ENCODE measurements at places on chromosomes 2 and 18.

GRCh38 chr18:13427354-13427753 lies 208.8 kb downstream of the LDLRAD4 start:
- DNase-seq, result no peak

DNA sequence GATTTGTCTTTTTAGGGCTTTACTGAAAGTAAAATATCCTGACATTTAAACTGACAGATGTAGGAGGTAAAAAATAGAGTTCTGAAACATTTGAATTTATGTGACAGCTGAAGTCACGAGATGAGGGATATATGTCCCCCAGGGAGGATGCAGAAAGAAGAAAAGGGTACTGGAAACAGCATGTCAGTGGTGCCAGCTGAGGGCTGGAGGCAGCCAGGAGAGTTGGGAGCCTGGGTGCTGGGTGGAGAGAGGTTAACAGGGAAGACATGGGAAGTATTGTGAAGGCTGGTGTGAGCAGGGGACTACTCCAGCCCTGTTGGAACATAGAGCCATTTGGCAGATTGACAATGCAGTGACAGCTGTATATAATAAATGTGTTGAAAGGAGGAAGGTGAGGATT lies 11.8 kb upstream of the MOCOS start:
- no peak for DNase-seq

DNA sequence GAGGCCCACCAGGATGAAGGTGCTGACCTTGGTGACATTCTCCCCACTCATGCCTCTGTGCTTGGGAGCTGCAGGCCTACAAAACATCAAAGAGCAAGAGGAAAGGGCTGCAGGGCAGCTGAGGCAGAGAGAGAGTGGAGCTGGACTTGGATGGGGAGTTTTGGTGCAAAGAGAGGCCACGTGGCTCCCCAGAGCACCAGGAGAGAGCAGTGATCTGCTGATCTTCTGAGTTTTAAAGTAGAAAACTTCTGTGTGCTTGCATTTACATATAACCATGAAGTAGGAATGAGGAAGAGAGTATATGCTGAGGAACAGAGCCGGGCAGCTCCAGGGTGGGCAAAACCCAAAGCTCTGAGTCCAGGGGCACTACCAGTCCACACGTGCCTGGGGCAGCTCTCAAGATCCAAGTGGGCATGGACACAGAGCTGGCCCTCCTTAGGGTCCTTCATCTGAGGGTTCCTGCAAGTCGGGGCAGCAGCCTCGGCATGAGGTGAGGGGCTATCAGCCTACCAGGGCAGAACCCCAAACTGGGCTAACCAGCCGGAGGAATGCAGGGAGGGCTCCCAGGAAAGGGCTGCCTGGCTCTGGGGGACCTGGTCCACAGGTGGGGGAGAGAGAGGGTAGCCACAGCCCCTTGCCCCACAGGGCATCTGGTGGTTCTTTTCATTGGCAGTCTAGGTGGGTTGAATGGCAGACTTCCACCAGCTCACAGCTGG lies at the start of gene OR6B2:
TSS of gene OR6B2 (minus strand) at position 51 of the 716 bp plus-strand sequence. CDS start at position 51, 0 bp downstream.
- DNase-seq, result no peak

GRCh38 chr18:10685484-10685883 lies 159.7 kb downstream of the NAPG start:
- no peak for DNase-seq

GRCh38 chr2:7116511-7116910 lies 199.3 kb downstream of the RNF144A start:
- DNase-seq, result no peak

DNA sequence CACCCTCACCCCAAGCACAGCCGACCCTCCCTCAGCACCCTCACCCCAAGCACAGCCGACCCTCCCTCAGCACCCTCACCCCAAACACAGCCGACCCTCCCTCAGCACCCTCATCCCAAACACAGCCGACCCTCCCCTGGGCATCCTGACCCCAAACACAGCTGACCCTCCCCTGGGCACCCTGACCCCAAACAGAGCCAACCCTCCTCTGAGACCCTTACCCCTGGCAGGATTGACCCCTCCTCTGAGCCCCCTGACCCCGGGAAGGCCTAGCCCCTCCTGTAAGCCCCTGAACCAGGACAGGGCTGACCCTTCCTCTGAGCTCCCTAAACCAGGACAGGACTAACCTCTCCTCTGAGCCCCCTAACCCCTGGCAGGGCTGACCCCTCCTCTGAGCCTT lies 84.4 kb upstream of the RAB6C start:
- DNase-seq, result no peak

GRCh38 chr18:6120820-6121279 lies 225.5 kb upstream of the TMEM200C start:
- DNase-seq, result no peak

DNA sequence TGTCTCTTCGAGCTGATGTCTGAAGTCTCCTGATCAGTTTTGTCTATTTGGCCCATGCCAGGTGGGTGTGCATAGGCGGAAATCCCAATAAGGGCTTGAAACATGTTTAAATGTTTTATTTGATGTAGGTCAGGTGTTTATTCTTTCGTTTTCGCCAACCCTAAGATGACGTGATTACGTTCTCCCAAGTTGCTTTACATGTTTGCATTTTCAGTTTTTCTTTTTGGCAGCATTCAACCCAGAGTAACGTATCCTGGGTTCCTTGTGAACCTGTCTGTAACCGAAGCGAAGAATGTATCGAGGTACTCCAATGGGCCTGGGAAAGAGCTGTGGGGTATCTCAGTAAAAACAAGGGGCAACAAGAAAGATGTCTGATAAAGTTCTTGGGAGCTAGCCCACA lies 3.1 kb downstream of the ALPK2 start:
- DNase-seq, result no peak

GRCh38 chr2:231565887-231566594 lies 26.6 kb upstream of the TEX44 start:
- no peak for DNase-seq

- peak; percentile 37 for DNase-seq
These were observed 158.4 kb downstream of the FMNL2 start for GRCh38 chr2:152493417-152493816.

GRCh38 chr2:238424313-238424700 lies 2.4 kb upstream of the ASB1 start:
- no peak for DNase-seq

DNA sequence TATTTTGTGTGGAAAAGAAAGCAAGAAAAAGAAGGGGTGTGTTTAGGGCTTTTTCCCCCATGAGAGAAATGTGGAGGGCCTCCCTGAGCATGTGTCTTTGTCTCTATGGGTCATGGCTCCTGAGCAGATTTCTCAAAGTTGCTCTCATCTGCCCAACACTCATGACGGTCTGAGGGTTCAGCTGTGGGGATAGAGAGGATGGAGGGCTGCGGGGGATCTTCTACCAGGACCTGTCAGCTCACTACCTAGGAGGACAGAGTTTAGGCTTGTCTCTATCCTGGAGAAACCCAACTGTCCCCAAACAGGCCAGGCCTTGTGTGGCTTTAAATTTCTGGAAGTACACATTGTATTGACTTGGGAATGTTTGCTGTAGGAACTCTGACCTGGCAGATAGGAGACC lies 342.2 kb downstream of the MYCN start:
- no peak for DNase-seq

DNA sequence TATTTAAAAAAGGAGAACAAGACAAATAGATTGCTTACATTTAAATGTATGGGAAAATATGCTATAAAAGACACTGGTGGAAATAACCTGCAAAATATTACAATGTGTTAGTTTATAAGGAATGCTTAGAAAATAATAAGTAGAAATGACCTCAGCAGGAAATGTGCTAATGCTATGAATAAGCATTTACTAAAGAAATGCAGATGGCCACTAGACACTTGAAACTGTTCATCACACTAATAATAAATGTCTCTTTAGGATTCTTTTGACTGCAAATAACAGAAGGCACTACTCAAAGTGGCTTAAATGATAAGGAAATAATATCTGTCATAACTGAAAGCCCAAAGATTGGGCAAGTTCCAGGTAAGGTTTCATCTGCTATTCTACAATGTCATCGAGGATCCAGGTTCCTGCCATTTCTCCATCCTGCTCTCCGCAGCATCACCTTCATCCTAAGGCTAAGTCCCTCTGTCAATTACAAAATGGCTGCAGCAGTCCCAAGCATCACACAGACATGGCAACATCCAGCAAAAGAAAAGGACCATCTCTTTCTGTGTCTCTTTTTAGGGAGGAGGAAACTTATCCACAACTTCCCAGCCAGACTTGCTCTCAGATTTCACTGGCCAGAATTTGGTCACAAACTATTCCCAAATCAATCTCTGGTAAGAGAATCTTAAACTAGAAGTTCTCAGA lies 21.9 kb downstream of the METTL8 start:
- no peak for DNase-seq

DNA sequence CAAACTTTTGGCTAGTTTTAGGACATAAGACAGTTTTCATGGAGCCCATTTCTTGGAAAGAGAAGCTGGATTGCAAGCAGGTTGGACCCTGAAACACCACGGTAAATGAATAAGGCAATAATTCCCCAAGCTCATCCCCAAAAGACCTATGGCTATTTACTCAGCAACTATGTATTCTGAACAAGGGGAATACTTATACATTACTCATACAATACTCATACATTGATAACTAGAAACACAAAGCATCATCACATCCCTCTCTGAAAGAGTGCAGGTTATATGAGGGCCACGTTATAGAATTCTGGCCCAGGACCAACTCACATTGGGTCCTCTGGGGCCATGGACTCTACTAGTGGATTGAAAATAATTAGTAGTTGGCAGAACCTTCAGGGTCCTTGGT lies 154.8 kb downstream of the TMX3 start:
- DNase-seq, result no peak

GRCh38 chr18:70149616-70150301 lies 55.7 kb downstream of the RTTN start:
- no peak for DNase-seq

- DNase-seq, result peak; percentile 96
These were observed at the start of the genes GEN1 and SMC6 for GRCh38 chr2:17753803-17754663. Gene GEN1, plus strand, starts transcription at chr2:17754138. Its CDS starts 5,806 bp downstream, at chr2:17759944. Gene SMC6, minus strand, starts transcription at chr2:17753810. Its CDS starts 7,864 bp downstream, at chr2:17745946.

GRCh38 chr2:165901620-165902298 lies 51.8 kb downstream of the TTC21B start:
- no peak for DNase-seq

DNA sequence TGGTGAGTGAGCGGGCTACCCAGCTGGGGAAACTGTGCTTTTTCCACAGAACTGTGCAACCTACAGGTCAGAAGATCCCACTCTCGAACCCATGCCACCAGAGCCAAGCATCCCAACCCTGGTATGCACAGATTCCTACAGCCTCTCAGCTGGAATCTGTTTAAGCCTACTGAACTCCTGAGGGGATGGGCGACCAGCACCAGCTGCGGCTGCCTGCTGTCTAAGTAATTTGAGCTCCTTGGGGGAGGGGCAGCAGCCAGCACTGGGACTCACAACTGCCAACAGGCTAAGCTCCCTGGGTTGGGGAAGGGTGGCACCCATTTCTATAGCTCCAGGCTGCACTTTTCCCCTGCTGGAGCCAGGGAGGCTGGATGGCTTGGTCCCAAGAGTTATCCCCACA lies 11.8 kb downstream of the CYP27C1 start:
- no peak for DNase-seq

GRCh38 chr2:119352357-119352756 lies 14.3 kb downstream of the C2orf76 start:
- DNase-seq, result peak; percentile 40

GRCh38 chr2:12162269-12163247 lies 416.1 kb downstream of the LPIN1 start:
- DNase-seq, result no peak

DNA sequence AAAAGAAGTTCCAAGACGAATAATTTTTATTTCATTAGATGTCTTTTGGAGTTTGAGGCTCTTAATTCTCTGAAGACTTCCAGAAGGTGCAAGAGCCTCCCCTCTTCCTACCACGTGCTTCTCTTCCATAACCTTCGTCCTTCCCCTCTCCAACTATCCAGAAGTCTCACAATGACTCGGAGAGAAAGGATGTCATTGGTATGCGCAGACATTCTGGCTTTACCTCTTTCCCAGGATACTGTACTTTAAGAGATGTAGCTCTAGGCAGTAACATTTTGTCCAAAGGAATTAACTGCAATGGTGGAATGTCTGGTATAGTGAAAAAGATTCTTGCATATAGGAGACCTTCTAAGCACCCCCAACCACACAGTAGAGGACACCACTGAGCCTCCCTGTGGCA lies 249.0 kb upstream of the OSR1 start:
- DNase-seq, result no peak

- DNase-seq, result no peak
These were observed 46.6 kb downstream of the FSIP2 start for GRCh38 chr2:185785156-185785555.

DNA sequence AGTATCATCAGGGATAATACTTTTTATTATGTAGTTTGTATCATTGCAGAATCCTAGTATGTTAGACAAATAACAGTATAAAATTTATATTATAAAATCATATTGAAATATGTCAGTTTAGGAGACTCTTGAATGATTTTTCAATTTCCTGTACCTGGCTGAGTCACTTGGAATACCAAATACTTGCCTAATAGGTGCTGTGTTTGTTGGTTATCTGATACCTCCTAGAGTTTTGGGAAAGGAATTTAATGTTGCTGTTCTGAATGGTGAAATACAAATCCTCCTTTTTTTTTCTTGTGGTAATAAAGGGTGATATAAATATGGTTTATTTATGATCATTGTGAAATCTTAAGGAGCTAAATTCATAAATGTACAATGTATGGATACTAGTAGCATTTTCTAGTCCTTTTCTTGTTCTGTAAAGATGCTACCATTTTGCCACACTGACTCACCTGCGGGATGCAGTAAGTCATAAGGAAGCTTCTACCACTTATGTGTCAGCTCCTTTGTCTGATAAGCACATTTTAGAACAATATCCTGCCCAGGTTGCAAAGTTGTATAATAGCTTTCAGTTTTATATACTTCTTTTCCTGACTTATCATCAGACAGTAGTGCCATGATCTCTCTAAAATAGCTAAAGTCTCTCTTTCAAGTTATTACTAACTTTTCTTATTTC lies 465.5 kb downstream of the XIRP2 start:
- DNase-seq, result no peak

- peak; percentile 71 for DNase-seq
These were observed 121.9 kb downstream of the TNS1 start for GRCh38 chr2:217880891-217881290.

DNA sequence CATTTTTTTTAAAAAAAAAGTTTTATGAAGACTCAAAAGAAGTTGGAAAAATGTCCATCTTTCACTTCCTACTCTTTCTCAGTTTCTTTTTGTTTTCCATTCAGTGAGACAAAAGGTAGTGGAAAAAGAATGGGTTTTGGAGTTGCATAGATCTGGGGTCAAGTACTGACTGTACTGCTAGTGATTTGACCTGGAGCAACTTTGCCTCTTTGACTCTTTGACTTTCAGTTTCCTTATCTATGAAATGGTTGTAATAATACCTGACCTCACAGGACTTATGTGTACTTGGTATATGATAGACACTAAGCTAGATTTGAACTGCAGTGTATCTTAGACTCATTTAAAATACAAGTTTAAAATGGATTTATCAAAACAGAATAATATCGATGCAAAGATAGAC lies 3.5 kb upstream of the KCNE4 start:
- no peak for DNase-seq

DNA sequence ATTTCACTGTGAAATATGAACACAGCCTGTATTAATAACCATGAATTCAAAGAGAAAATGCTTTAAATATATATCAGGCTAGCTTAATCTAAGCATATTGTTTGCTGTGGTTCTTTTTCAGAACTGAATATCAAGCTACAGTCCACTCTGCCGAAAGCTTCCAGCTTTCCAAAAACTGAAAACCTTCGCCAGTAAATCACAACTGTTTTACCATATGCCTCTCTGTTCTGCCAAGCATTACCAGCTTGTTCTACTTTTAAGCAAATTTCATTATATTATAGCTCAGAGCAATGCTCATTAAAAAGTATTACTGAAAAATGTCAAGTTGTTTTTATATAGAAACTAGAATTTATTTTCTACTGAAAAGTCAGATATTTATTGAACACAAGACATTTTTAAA lies 277.4 kb downstream of the NRXN1 start:
- no peak for DNase-seq

All from suppressor macrophage (primary cell).